Osteoblast (primary cell): ENCODE measurements at places on chromosomes 4 and X.

GRCh38 chrX:148609515-148610327 is 109.3 kb downstream of the AFF2 start:
- no peak for DNase-seq

DNA sequence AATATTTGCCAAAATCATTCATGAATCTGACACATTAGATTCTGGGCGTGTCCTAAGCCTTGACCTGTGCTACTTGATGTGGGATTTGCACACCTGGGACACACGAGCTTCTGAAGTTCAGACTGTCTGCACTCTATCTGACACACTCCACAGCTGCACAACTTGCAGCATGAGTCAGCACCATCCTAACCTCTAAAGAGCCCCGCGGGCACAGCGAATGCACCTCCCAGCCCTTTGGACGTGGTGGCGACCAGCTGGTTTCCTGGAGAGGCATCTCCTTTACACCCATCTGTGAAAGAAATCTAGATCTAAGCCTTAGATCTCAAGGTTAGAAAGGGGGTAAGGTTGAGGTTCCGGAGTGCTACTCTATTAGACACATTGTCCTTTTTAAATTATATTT is 69.2 kb downstream of the SORBS2 start:
- DNase-seq: no peak

- DNase-seq: no peak
Measured at GRCh38 chr4:85733798-85734197, 258.8 kb downstream of the ARHGAP24 start.

GRCh38 chrX:19745077-19745476 is 142.3 kb downstream of the SH3KBP1 start:
- no peak for DNase-seq

DNA sequence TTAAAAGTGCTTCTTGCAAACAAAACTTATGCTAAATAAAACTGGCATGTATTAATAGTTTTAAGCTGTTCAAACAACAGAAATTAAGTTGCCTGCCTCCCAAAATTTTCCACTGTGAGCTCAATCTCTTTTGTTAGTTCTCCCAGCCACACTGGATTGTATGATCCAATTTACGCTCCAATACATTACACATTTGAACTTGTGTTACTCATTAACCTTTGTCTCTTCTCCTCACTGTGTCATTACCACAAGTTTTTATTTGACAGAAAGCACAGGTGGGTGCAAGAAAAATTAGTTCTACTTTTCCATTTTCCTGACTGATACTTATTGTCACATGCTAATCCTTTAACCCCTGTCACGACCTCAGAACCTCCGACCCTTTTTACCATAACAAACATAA is 55.5 kb downstream of the SHISA3 start:
- DNase-seq: no peak

- no peak for DNase-seq
Measured at GRCh38 chr4:11497972-11498371, 69.3 kb upstream of the HS3ST1 start.

- DNase-seq: no peak
Measured at GRCh38 chrX:140274811-140275525, 229.9 kb downstream of the SOX3 start.
